ENCODE measurements at places on chromosomes 2 and 18.

DNA sequence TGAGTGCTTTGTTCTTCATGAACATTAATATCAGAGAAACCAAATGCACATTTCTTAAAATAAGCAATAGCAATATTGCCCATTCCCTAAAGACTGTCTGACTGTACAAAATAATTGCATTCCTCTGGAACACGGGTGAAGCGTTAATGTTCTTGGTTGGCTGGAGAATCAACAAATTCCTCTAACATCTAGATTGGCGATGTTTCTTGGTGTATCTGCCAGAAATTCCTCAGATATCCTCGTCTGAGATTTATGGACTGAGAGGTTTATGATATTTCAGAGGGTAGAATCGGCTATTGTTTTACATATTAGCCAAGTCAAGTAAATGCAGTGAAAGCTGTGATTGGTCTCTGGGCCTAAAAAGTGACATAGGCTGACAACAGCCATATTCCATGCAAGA is 27.1 kb upstream of the SPTBN1 start:
- no peak for DNase-seq

- DNase-seq, result no peak
These were observed 81.0 kb downstream of the TMEM131 start for GRCh38 chr2:97914691-97915213.

DNA sequence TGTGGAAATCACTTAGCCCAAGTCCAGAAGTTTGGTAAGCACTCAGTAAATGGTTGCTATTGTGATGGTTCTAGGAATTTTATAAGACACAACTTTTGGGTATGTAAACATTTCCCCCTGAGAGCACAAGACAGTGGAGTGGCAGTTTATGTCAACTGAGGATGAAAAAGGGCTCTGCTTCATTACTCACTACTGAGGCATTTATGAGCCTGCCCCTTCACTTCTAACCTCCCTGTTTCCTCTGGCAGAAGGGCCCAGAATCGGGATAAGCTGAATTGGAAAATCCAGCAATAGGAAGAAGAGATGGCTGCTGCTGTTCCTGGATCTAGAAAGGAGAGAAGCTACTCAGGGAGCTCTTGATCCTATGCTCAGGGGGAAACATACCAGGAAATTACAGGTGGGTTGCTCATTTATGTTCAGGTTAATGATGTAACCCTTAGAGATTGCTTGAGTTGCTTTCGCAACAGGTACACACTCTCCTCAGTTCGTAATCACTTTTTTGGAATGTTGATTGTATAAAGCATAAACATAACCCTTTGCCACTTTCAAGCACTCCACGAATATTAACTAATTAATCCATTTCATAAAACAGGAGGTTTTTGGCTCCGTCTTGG is 46.3 kb downstream of the ADCYAP1 start:
- no peak for DNase-seq

- DNase-seq, result no peak
These were observed 46.5 kb upstream of the RAB31 start for GRCh38 chr18:9661564-9661963.

GRCh38 chr2:68860111-68860510 is 11.1 kb downstream of the BMP10 start:
- DNase-seq, result no peak

GRCh38 chr2:241111440-241111805 is 9.3 kb upstream of the MTERF4 start:
- DNase-seq, result no peak

GRCh38 chr2:239947729-239948045 is 77.5 kb downstream of the NDUFA10 start:
- no peak for DNase-seq

DNA sequence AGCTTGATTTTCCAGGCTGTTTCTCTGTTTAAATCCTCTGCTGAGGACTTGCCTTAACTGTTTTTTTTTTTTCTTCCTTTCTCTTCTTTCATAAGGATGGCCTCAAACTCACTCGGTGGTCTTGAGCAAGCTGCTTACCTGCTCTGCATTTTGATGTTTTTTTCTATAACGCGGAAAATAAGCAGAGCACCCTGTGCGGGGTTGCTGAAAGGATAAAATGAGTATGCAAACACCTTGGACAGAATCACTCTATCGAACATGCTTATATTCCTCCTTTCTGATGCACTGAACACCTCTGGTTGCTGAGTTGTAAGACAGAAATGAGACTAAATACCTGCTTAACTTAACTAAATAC is 41.1 kb upstream of the DSC1 start:
- no peak for DNase-seq

DNA sequence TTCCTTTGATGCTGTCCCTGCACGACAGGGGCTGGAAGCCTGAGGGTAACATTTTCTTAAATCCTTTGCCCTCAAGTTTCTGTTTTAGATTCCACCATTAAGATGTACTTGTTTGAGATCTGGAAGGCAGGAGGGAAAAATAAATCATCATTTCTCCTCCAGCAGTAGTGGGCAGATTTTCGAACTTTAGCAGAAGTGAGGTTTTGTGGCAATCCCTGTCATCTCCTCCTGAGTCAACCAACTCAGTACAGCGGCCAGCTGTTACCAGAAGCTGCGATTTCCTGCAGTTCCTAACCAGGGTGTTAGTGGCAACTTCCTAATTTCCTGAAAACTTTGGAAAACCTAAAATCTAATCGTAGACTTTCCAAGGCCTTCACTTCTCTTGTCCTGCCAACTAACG is 517.2 kb upstream of the ACVR2A start:
- no peak for DNase-seq

DNA sequence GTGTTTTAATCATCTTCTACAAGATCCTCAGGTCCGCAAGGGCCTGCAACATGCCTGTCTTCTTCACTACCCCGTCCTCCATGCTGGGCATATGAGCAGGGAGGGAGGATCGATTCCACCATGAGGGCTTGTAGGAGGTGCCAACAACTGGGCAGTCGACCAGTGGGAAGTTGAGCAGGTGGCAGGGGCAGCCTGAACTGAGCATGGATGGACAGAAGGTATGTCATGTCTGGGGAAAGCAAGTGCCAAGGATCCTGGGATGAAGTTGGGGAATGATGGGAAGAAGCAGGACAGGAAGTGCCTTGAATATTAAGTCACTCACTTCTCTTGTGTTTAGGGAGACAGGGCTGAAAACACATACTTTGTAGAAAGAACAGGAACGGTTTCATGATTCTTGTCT is 44.7 kb downstream of the CTIF start:
- no peak for DNase-seq

DNA sequence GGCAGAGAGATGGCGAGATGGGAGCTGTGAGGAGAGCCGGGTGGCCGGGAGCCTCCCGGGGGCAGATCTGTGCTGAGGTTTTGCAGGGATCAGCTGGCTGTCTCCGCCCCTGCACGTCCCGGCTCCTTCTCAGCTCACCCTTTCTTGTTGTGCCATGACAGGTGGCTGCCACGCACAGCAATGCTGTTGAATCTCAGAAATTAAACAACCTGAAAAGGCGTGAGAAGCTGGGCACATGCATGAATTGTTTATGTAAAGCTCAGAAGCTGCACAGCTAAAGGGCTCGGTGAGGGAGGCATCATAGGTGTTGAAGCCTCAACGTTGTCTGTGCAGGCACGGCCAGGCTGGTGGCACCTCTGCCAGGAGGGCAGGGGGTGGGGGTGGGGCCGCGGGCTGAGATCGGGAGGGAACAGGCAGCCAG is 858 bp upstream of the RTP5 start:
- DNase-seq, result no peak

- DNase-seq, result no peak
These were observed 184.4 kb upstream of the DOK6 start for GRCh38 chr18:69216321-69216720.

GRCh38 chr18:37572736-37573135 is 7.1 kb upstream of the CELF4 start:
- no peak for DNase-seq

- DNase-seq, result no peak
These were observed 27.1 kb downstream of the VPS54 start for GRCh38 chr2:63992061-63992685.

DNA sequence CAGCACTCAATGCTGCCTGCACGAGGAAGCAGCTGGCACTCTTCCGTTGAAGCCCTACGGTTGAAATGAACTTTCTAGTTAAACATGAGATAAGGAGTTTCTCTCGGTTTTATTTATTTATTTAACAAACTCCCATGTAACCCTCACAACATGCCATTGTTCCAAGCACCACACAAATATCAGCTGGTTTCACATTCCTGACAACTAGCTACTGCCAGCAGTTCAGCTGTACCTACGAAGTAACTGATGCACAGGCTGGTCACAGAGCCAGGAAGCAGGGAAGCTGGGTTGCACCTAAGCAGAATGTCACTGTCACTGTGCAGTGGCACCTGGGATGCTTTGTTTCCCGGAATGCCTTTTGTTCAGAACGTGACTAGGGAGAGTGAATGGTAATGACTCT is 18.1 kb downstream of the TIMM21 start:
- DNase-seq, result no peak

- DNase-seq, result no peak
These were observed 10.3 kb downstream of the TRIB2 start for GRCh38 chr2:12727065-12727464.
